ENCODE measurements at places on chromosomes 1 and 21.
A peak's percentile ranks its signal among the peaks of the same experiment; 100 is the strongest.

DNA sequence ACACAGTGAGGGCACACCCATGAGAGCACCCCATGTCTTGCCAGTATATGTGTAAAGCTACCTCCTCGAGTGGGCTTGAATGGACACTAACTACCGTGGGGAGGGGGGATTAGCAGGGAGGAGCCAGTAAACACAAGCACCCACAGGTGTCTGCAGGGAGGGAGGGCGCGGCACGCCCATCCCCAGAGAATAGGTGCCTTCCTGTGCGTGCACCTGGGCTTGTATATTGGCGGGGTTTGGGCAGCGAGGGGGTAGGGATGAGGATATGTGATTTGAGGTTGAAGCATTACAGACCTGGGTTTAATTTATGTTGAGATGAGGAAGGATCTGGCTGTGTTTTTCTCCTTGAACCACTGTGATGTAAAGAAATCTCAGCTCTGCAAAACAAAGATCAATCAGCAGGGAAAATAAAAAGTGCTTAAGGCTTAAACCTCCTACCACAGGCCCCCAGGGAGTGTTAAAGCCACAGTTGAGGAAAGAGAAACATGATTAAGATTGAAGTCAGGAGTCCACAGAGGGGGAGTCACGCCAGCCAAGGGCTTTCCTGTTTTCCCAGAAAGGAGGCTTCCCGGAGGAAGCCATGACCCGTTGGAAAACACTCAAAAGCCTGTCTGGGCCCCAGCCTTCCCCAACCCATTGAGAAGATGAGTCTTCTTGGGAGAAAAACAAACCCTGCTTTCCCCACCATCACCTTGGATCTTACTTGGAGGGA is 80.0 kb downstream of the CAMK2N1 start:
- no peak for DNase-seq

GRCh38 chr1:154574716-154575115 is 7.1 kb downstream of the CHRNB2 start:
- no peak for DNase-seq

GRCh38 chr1:55542901-55543504 is 327.8 kb upstream of the USP24 start:
- no peak for DNase-seq

DNA sequence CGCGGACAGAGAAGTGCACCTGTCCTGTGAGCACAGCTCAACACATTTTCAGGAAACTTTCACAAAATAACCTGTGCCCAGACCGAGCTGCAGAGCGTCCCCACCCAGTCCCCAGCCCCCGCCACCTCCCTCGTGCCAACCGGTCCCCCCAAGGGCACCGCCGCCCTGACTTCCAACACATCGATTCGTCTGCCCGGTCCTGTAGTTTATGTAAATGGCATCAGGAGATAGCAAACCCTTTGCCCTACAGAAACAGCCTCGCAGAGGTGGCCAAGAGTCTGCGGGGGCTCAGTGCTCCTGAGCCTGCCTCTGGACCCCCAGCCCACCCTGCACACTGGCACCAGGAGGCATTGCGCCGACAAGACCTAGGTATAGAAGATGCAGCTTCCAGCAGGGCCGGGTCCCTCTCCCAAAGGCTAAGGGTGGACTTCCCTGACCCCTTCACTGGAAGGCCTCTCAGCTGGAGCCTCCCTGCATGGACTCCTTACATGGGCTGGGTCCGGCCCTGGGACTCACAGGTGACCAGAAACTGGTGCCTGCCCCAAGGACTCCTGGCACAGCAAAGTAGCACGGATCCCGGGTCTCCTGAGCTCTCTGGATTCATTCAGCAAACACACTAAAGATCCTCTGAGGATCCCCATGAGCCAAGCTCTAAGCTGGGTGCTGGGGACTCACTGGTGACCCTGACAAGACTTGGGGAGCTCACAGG is 6.6 kb upstream of the PLEKHG5 start:
- no peak for DNase-seq

DNA sequence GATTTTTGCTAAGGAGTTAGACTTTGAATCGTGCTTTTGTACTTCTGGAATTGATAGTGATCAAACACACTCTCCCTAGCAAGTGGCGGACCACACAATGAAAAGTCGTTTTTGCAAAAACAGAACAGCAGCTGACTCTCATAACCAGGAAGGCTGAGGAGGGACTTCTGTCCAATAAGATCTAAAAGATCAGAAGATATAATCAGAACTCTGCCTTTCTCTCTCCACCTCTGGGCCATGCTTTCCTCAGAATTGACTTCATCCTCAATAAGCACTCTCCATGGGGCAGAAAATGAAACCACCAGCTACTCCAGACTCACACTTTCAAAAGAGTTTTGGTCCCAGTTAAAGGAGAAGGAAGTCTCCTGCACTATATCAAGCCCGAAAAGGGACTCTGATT is 55.3 kb upstream of the SAMD13 start:
- DNase-seq = no peak

DNA sequence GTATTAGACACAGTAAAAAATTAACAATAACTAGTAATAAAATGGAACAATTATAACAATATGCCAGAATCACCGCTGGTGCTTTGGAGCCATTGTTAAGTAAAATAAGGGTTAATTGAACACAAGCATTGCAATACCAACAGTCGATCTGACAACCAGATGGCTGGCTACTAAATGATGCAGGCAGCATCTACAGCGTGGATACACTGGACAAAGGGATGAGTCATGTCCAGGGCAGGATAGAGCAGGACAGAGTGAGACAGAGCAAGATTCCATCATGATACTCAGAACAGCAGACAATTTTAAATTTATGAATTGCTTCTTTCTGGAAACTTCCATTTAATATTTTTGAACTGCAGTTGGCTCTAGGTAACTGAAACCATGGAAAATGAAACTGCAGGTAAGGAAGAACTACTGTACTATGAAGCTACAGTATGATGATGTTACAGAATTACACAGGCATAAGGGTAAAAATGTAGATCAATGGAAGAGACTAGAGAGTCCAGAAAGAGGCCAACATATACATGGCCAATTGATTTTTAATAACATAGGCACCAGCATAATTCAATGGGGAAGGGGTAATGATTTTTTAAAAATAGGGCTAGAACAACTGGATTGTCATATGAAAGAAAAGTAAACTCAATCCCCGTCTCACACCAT is 168.7 kb downstream of the RRAGC start:
- DNase-seq = no peak

DNA sequence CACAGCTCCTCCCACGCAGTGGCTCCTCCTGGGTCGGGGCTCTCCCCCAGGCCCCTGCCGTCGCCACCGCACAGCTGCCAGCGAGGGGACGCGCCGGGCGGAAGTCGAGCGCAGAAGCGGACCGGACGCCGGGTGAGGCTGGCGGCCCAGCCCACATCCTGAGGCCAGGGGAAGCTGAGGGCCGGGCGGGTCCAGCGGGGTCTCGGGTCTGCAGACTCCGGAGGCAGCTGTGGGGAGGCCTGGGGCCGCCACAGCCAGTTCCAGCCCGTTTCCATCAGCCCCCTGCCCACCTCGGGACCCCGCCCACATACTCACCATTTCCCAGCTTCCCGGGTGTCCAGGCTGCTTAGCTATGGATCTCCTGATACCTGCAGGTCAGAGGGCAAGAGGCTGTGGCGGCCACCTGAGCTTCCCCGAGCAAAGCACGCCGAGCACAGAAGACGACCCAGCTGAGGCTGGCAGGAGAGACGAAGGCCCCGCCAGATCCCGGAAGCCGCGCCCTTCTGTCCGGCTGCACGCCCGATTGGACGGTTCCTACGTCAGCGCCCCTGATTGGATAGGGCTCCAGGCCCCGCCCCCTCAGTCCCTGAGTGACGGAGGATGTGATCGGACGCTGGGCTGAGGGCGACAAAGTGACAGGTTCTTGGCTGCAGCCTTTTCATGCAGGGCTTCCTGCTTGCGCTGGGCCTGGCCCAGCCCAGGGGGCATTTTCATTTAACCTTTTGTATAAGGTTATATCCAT is 38.7 kb upstream of the ZNF124 start:
- peak; percentile 98 for DNase-seq

DNA sequence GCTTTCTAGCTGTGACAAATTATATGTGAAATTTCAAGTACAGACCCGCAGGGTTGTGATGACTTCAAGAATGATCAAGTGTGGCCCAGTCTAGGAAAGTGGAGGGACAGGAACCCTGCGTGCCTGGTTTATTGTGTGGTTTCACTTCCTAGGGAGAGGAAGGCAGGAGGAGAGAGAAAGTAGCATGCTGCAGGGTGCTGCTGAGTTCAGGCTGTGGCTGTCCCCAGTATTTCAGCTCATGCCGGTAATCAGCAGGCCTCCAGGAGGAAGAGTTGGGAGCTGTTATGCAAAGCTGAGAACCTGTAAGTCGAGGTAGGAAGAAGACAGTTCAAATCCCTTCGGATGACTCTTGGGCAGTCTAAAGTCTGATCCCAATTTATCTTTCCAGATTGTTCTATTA is 140.4 kb downstream of the ROR1 start:
- no peak for DNase-seq

GRCh38 chr1:116559304-116559761 is 11.5 kb downstream of the CD58 start:
- no peak for DNase-seq

DNA sequence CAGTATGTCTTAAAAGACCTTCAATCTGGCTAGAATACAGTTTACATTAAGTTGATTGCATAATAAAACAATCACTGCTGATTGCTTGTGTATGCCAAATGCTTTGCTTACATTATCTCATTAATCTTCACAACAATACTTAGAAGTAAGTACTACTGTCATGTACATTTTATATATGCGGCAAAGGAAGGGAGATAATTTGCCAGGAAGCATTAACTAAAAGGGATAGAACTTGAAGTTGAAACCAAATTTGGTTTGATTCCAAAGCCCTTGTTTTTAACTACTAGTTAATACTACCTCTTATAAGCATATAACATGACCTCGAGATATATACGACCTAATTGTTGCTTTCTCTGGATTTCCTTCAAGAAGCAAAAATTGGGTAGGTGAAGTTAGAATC is 155.8 kb downstream of the NTMT2 start:
- no peak for DNase-seq

GRCh38 chr21:28257276-28257675 is 735.4 kb downstream of the LTN1 start:
- no peak for DNase-seq

DNA sequence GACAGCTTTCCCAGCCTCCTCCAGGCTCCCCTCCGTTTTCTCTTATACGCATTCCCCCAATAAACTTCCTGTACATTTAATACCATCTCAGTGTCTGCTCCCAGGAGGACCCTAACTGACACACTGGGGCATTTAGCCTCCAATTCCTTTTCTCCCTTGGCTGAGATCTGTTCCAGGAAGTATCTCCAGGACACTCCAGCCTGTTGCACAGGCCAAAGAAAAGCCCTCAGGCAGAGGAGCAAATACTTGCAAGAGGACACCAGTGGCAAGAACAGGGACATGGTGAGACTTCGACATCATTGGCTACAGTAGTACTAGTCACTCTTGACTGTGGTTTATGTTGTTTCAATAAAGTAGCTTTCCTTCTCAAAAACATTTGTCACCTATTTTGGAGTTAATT is 4.7 kb upstream of the SYNJ1 start:
- no peak for DNase-seq

- peak; percentile 38 for DNase-seq
Measured at GRCh38 chr1:33195556-33195955, 13.7 kb upstream of the TRIM62 start.

DNA sequence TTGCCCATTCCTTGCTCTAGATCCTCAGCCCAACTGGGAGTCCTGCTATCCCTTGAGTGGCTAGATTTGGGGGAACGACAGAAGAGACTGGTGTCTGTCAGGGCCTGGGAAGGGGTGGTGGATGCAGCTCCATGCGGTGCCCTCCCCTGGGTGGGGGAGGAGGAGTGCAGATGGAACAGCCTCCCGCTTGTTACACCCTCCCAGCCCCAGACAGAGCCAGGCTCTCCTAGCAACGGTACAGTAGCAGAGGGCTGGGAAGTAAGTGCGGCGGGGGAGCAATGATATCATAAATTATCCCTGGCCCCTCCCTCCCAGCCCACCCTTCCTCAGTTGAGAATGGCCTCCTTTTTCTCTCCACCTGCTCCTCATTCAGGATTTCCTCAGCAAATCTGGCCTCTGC is 37.2 kb downstream of the RHBG start:
- DNase-seq = no peak

GRCh38 chr1:102434421-102434820 is 437.7 kb upstream of the OLFM3 start:
- DNase-seq = peak; percentile 11

DNA sequence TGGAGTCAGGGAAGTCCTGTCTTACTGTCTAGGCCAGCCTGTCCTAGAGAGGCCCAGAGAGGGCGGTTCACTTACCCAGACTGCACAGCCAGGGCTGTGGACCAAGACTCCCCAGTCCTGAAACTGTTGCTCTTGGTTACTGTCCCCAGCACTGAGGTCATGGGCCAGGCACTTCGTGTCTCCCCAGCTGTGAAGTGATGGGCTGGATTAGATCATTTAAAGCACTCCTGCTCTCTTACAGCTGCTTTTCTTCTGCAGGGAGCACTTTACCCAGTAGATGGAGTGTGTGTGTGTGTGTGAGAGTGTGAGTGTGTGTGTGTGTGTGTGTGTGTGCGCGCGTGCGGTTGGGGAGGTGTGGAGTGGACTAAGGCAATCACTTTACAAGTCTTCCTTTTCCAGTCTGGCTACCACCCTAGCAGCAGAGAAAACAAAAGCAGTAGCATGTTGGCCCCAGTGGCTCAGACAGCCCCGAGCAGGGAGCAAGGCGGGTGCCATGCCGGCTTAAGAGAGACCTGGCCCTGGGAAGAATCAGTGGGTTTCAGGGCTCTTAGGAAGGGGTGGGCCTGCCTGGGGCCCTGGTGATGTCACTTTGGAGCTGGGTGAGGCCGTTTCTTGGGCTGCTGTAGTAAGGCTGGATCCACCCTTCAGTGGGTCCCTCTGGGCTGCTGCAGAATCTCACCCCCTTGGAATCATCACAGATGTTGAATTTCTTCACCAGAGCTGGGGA is 2.4 kb downstream of the SPSB1 start:
- peak; percentile 55 for DNase-seq

GRCh38 chr1:76715474-76715873 is 151.8 kb upstream of the ST6GALNAC5 start:
- no peak for DNase-seq

DNA sequence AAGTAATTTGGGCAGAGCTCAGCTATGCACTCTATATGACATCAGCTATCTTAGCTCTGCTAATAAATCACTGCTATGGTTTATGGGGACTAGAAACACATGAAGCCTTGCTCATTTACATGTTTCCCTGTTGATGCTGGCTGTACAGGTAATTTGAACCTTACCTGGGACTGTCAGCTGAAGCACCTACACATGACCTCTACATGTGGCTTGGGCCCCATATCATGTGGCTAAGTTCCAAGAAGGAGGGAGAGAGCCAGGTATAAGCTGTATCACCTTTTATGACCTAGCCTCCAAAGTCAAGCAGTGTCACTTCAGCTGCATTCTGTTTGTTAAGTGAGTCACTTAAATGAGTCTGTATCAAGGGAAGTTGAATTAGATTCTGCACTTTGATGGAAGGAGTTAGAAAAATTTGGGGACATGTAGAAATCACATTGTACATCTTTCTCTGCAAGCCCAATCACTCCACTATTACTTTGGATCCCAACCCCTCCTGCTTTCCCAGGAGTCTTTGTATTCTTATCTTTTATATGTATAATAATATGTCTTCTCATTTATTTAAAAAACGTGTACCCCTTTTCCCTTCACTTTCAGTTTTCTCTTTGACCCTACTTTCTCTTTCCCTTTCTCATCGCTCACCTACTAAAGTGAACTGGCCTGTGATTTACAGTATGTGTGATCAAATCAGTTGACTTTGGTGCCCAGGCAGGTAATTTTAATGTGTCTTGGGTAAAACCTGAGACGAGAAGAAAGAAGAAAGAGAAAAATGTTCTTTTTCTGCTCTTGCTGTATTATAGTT is 53.4 kb upstream of the PRKACB start:
- no peak for DNase-seq
